ENCODE measurements at places on chromosomes 6 and 20.

DNA sequence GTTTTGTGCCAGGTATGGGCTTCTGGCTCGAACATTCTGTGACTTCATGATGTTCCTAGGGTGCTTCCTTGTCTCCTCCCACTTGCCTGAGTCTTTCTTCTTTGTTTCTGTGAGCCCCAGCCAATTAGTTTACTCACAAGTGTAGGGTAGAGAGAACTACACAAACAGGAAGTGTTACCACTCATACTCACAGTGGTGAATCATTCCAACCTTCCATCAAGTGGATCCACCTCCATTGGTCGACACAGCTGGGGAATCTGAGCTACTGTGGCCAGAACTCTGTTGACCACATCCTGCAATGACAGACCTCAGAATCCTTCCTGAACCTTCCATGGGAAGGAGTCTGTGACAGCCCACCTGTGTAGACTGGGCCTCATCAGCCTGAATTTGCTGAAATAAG, 76.8 kb downstream of the UNC5CL start:
- no peak for DNase-seq

GRCh38 chr6:19805129-19805481, 32.1 kb upstream of the ID4 start:
- DNase-seq, result no peak

GRCh38 chr20:49282584-49283171, 4.8 kb upstream of the ZNFX1 start:
- no peak for DNase-seq

DNA sequence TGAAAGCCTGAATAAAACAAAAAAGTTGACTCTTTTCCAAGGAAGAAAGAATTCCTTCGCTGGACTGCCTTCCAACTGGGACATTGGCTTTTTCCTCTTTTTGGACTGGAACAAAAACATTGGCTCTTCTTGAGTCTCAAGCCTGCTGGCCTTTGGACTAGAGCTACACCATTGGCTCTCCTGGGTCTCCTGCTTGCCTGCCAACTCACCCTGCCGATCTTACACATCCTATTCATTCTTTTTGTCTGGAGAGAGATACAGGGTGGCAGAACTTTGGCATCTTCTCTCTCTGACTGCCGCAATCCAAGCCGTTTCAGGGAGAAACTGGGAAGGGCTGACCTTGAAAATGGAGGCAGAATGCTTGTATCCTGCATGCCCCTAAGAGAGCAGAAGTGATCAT, 20.2 kb downstream of the DDO start:
- no peak for DNase-seq

DNA sequence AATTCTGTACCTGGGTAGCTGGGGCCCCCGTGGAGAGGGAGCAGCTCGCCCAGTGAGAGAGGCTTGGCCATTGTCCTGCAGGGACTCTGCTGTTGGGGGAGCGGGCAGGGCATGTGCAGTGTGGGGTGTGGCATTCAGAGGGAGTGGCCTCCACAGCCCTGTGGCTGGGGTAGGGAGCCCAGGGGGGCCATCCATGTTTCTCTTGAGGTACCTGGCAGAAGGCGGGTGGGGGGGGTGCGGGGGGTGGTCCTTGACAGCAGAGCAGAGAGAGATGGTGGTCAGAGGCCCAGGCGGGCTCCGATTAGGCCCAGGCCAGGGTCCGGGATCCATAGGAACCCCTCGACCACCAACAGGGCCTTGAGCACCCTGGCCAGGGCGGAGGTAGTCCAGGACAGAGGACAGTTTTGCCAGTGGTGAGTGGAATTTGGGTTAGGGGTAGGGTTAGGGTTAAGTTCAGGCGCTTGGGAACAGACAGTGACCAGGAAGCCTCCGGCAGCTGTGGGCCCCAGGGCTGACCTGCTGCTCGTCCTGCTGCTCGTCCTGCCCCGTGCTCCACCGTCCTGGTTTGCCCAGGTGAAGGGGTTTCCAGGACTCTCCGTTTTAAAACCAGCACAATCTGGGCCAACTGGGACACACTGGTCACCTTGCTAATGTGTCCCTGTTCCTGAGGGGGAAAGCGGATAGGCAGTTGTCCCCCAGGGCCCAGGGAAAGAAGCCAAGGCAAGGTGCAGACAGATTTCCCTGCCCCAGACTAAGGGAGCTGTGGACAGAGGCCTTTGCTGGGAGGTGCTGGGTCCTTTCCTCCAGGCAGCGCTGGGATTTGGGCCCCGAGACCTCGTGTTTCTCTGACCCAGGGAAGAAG, 24.8 kb upstream of the MYT1 start:
- no peak for DNase-seq

DNA sequence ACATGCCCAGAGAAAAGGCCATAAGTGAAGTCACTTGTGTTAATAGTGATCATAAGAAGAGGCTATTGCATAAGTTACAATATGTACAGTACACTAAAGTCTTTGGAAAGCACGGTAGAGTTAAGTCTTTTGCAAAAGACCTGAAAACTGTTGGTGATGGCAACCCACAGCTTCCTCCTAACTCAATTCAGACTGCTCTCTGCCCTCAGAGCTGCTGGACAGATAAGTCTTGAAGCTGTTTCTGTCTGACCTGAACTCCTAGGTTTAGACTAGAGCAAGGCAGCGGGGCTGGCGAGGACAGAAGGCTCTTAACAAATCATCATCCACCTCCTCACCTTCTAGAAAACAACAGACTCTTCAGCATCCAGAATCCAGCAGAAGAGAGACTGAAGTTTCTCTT, 125.4 kb downstream of the CD24 start:
- DNase-seq, result no peak

- DNase-seq, result no peak
These were observed 555.8 kb downstream of the PKHD1 start for GRCh38 chr6:51531623-51532022.

GRCh38 chr6:169980826-169981450, 229.5 kb downstream of the ERMARD start:
- DNase-seq, result no peak

- no peak for DNase-seq
These were observed 91.5 kb downstream of the EPHA7 start for GRCh38 chr6:93327857-93328256.

GRCh38 chr6:133991096-133991593, 38.1 kb downstream of the TBPL1 start:
- no peak for DNase-seq

- DNase-seq, result no peak
These were observed 31.9 kb downstream of the SLC2A12 start for GRCh38 chr6:134020543-134020942.

- no peak for DNase-seq
These were observed 64.7 kb downstream of the AK9 start for GRCh38 chr6:109626311-109626710.

GRCh38 chr6:70377372-70377771, 35.9 kb upstream of the FAM135A start:
- DNase-seq, result no peak

- DNase-seq, result no peak
These were observed 87.9 kb upstream of the PRND start for GRCh38 chr20:4633780-4634179.

- DNase-seq, result no peak
These were observed 179.1 kb downstream of the SYNE1 start for GRCh38 chr6:152457949-152458624.

- DNase-seq, result peak; percentile 29
These were observed 51.9 kb upstream of the MRPS10 start for GRCh38 chr6:42269553-42269952.

GRCh38 chr6:156729248-156729647, 47.9 kb upstream of the ARID1B start:
- no peak for DNase-seq

DNA sequence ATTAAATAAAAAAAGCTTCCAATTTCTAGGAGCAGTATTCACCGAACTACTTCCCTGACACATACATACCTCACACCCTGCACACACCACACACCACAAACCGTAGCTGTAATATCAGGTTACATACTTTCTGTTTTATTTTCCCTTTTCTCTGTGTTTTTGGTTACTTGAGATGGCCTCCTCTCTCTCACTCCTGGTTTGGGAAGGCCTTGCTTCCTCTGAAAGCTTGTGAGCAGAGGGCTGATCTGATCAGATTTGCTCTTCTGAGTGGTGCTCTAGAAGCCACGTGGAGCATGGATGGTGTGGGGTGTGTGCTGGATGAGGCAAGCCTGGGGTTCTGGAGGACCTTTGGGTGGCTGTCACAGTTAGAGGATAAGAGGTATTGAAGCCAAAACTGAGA, 20.9 kb downstream of the UTRN start:
- no peak for DNase-seq

DNA sequence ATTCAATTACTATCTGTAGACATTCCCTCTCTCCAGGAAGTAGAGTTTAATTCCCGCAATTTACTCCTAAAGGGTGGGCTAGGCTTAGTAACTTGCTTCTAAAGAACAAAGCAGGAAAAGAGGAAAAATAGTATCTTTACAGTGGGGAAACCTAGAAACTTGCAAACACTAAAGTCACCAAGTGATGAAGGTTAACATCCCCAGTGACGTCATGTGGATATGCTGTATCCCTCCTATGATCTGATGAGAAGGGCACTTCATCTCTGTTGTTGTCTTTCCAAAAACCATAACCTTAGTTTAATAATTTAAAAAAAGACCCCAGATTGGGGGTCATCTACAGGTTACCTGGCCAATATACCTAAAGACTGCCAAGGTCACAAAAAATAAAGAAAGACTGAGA, 17.3 kb downstream of the SLC22A16 start:
- DNase-seq, result no peak

- DNase-seq, result no peak
These were observed 121.3 kb downstream of the TFAP2C start for GRCh38 chr20:56750430-56750829.

DNA sequence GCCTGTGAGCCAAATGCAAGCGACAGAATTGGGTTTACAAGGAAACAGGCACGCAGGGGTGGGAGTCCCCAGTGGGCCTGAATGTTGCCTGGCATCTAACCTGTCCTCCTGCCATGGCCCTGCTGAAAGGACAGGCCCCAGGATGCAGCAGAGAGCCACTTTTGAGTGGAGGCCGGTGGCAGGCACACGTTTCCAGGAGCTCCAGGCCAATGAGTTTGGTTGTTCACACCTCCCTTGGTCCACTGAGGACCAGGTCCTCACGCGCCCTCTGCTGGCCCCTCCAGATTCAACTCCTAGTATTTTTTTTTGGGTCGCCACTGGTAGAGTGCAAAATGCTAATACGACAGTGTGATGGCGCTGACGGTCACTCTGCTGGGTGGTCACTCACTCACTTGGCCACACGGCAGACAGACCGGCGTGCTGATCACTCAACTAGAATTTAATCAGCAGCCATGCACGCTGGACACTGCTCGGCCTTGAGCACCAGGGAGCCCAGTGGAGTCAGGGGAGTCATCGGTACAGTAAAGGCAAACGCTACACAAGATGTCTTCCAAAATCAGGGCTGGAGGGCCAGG, 81.7 kb upstream of the NFATC2 start:
- peak; percentile 38 for DNase-seq

- no peak for DNase-seq
These were observed 644.8 kb downstream of the HTR1B start for GRCh38 chr6:76818451-76818850.

- no peak for DNase-seq
These were observed 2.9 kb downstream of the SLC2A4RG start for GRCh38 chr20:63742381-63743024.

GRCh38 chr6:31285486-31285885, 13.6 kb upstream of the HLA-C start:
- DNase-seq, result no peak

- no peak for DNase-seq
These were observed 6.2 kb upstream of the GCM1 start for GRCh38 chr6:53154794-53155193.

DNA sequence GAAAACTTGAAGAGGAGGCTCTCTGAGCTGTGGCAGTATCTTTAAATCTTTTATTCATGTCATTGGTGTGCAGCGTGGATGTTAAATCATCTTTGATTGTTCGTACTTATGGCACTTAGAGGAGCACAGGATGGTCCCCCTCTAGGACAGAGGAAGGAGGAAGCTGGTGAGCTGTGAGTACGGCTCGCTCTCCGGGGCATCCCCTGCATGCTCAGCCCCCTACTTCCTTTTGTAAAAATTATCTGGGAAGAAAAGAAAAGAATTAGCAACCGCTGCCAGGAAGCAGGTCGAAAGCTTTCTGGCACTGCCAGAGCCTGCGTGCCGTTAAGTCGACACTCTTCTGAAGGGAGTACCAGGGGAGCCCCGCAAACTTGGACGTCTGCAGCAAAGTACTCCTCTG, 158.5 kb downstream of the SYNDIG1 start:
- no peak for DNase-seq

- DNase-seq, result no peak
These were observed at the start of gene THBS2 for GRCh38 chr6:169253337-169254238. TSS of gene THBS2 (minus strand) at chr6:169253846. CDS start at chr6:169250784, 3,062 bp downstream.

- DNase-seq, result no peak
These were observed 146.0 kb downstream of the EDN3 start for GRCh38 chr20:59446376-59446775.

DNA sequence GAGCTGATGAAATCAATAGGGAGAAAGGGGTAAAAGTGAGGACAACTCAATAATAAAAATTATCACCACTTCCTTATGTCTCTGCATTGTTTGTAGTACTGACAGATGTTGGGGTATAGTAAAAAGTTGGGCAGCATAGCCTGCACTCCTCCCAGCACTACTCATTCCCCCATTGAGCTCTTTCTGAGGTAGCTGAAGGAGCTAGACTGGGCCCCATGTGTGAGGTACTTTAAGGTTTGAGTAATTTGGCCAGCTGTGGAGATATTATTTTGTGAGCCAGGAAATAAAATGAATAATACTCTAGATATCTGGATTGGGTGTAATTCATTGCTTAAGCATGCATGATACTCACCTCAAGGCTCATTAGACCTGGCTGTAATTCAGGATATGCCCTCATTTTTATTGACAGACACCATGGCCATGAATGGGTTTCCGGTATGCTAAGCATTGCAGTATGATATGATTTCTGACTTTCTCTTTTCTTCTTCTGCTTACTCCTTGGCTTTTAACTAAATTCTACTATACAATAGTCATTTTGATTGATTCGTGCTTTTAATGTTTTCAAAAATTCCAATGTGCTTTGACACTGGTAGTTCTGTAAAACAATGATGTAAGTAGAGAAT, 283.9 kb upstream of the RIMS1 start:
- DNase-seq, result no peak

GRCh38 chr6:85865420-85866369, 223.0 kb upstream of the SYNCRIP start:
- DNase-seq, result no peak

- no peak for DNase-seq
These were observed 132.5 kb downstream of the UTRN start for GRCh38 chr6:144417681-144418080.

GRCh38 chr6:144104898-144105487, 9.6 kb upstream of the SF3B5 start:
- peak; percentile 60 for DNase-seq

GRCh38 chr6:139943391-139943790, 568.9 kb upstream of the CITED2 start:
- DNase-seq, result no peak

GRCh38 chr20:62269378-62269777, 31.1 kb downstream of the OSBPL2 start:
- no peak for DNase-seq
